A549 treated with AZD2906 at 1 μM for 4 hours (cell line): ENCODE measurements at places on chromosomes 3 and 15. TPM values are rescaled to one million over a fixed set of nuclear protein-coding genes. Genes with fewer than 3 reads are reported as not detected.

Gene BHLHE40
- 53.2 to 63.3 TPM (median 57.9 TPM) in 5 replicates for total RNA-seq

Gene GTF2E1
- 10.4 to 16.7 TPM (median 12.5 TPM) in 5 replicates for total RNA-seq

Gene RETNLB
- not detected in 5 replicates for total RNA-seq

Gene CMSS1
- 40.0 to 56.7 TPM (median 55.7 TPM) in 5 replicates for total RNA-seq

Gene SLC24A5
- total RNA-seq = not detected in 5 replicates

Gene TBC1D23
- total RNA-seq = 11.5 to 13.6 TPM (median 12.6 TPM) in 5 replicates

Gene ONECUT1
- 0.10 to 0.27 TPM (median 0.21 TPM) in 5 replicates for total RNA-seq

Gene MORC1
- total RNA-seq = not detected in 5 replicates

Gene ALS2CL
- total RNA-seq = 5.1 to 8.7 TPM (median 7.0 TPM) in 5 replicates

Gene GOLGA8A
- total RNA-seq = 4.7 to 9.6 TPM (median 6.8 TPM) in 5 replicates

Gene UROC1
- total RNA-seq = not detected in 5 replicates

Gene CHL1
- total RNA-seq = not detected in 5 replicates

Gene DPPA2
- not detected in 5 replicates for total RNA-seq

Gene TMCC1
- 9.0 to 20.6 TPM (median 9.7 TPM) in 5 replicates for total RNA-seq

Gene ARHGEF3
- 6.8 to 9.0 TPM (median 7.3 TPM) in 5 replicates for total RNA-seq

Gene GOLGA6B
- 0.06 TPM in 1 of 5 replicates, not detected in the others for total RNA-seq

Gene DGKG
- total RNA-seq = 6.5 to 12.3 TPM (median 7.0 TPM) in 5 replicates

Gene SHF
- total RNA-seq = 0.36 to 0.75 TPM (median 0.53 TPM) in 5 replicates

Gene FBXO40
- total RNA-seq = not detected in 5 replicates

Gene KIF7
- 3.4 to 5.1 TPM (median 4.1 TPM) in 5 replicates for total RNA-seq
